ENCODE measurements at places on chromosomes 5 and 9. TPM values are rescaled to one million over a fixed set of nuclear protein-coding genes. Genes with fewer than 3 reads are reported as not detected.

DNAJC21 gene
- total RNA-seq: 17.5 TPM

GRCh38 chr9:33185858-33186257, 18.7 kb upstream of the B4GALT1 start:
- DNase-seq: no peak

TAF11L5 gene
- not detected for total RNA-seq

IFNE gene
- total RNA-seq: not detected

DNA sequence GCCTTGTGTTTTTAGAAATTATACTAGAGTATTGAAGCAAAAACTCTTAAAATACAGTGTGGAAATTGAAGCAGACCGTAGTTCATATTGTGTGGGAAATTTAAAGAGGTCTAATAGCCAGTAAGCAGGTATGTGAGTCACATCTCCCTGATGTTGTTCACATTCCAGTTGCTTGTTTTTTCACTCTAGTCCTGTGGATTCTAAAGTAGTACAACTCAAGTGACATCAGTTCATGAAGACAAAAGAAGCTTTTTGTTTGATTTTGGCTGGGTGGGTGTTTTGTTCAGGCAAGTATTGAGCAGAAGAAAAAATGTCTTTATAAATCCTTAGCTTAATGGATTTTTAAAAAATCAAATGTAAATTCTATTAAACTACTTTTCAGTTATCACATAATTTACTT, 216.2 kb downstream of the MAN2A1 start:
- DNase-seq: no peak

DNA sequence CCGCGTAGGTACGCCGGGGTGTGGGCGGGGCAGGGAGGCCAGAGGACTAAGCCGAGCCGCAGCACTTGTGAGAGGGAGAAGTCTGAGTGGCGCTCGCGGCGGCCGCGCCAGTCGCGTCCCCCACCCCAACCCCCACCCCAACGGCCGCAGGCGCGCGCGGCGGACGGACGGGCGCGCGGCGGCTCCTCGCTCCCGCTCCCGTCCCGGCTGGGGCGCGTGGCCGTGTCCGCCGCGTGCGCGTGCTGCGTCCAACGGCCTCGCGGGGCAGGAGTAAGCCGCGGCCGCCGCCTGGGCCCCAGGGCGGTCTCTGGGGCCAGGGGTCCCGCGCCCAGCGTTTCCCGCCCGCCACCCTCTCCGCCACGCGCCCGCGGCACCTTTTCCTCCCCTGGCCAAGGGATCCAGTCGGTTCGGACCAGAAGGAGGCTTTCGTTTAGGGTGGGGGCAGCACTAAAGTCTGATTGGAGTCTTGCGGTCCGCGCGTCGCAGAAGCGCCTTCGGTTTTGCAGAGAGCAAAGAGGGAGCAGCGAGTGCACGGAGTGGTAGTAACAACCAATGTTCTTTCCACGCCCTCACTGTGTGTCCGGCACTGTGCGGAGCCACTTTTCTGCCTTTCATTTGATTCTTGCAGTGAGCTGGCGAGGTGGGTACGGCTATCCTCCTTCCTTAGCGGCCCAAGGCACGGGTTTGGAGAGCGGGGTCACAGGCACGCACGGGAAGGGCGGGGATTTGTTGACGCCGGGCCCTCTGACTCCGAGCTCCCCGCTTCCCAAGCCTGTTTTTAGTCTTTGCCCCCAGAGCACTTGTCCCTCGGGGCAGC, 483 bp downstream of the G3BP1 start:
- DNase-seq: peak; percentile 16

- DNase-seq: no peak
Observed at GRCh38 chr9:6575324-6576034, 70.0 kb downstream of the GLDC start.

DNA sequence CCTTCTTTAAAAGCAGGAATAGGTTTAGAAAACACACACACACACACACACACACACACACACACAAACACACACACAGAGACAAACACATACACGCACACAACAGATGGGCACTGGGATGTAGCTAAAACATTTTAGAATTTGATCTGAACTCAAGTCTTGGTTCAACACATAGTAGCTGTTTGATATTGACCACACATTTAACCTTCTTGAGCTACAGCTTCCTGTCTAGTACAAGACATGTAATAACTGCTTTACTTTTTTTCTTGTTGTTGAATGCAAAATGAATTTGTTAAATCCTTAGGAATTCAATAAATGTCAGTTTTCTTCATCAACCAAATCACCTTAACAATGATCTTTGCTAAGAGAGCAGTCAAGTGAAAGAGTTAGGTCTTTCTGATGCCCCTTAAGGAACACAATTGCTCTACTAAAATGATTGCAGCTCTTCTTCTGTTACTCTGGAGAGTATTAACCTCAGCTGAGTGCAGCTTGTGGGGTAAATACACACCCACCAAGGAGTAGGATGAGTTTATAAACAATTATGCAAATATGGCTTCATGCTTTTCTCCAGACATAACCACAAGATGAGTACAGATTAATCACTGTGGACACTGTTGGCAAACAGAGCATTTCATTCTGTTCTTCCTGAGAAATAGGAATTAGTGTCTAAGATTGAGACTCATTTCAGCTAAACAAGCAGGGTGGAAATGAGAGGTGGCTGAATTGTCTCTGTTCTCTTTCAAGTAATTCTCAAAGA, 302.9 kb upstream of the PAPPA start:
- no peak for DNase-seq

SLC25A2 gene
- 0.69 TPM for total RNA-seq

- no peak for DNase-seq
Observed at GRCh38 chr5:54785729-54786591, 199.4 kb downstream of the ESM1 start.

- DNase-seq: no peak
Observed at GRCh38 chr5:14488709-14489108, 92.9 kb upstream of the OTULINL start.

ENC1 gene
- 49.3 TPM for total RNA-seq

- peak; percentile 22 for DNase-seq
Observed at GRCh38 chr5:147576646-147577535, 67.0 kb upstream of the DPYSL3 start.

GRCh38 chr9:5767968-5768932, 64.7 kb downstream of the ERMP1 start:
- no peak for DNase-seq

- DNase-seq: no peak
Observed at GRCh38 chr5:139251695-139252288, 41.7 kb upstream of the MATR3 start.

GRCh38 chr9:113807173-113808061, 68.7 kb upstream of the ZNF618 start:
- peak; percentile 37 for DNase-seq

GRCh38 chr9:116451500-116452115, 235.5 kb upstream of the TRIM32 start:
- DNase-seq: no peak

DNA sequence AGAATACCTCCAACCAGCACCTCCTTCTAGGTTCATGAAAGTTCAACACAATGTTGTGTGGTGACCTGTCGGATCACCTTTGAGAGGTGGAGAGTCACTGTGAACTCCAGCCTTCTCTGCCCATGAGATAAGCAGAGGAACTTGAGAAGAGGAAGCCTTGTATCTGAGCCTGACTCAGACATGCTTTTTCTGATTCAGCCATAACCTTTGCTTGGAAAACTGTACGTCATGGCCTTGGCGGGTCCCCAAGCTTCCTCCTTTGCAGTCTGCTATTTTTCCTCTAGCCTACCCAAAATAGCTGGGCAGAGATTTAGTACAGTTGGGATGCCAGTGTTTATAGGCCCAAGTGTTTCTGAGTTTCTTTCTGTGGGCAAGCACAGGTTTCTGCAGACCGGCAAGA, 274.7 kb downstream of the CETN3 start:
- DNase-seq: no peak

PDE4D gene
- 3.1 TPM for total RNA-seq

- no peak for DNase-seq
Observed at GRCh38 chr9:27192291-27192960, 83.4 kb downstream of the TEK start.

FAT2 gene
- 0.06 TPM for total RNA-seq

ENTPD2 gene
- total RNA-seq: 4.5 TPM

GRCh38 chr9:89502038-89502601, 4.2 kb upstream of the SEMA4D start:
- DNase-seq: no peak

DNA sequence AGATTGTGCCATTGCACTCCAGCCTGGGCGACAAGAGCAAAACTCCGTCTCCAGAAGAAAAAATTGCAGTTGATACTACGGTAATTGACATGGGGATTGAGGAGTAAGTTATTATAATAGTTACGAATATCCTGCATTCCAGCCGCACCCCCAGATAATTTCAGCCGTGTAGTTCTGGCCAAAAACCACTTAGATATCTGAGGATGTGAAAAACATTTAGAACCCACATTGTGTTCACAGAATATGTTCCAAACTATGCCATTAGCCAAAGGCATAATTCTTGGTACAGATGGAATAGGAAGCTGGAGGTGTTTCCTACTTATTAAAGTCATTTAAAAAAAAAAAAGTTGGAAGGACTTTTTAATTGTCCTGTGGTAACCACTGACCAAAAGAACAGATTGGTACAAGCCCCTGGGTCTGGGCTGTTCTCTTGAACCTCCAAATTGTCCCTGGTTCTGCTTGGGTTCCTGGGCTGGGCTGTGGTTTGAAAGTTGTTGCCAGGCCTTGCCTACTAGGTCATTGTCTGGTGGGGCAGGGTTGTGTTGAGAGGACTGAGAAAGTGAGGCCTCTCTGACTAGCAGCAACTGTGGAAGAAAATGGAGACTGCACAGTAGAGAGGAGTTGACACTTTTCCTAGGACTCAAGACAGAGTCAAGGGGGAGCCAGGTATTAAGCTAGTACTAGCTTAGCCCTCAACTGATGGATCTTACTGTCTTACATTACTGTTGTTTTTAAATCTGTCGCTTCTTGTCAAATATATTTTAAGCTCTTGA, 198.8 kb downstream of the NR3C1 start:
- no peak for DNase-seq

DNA sequence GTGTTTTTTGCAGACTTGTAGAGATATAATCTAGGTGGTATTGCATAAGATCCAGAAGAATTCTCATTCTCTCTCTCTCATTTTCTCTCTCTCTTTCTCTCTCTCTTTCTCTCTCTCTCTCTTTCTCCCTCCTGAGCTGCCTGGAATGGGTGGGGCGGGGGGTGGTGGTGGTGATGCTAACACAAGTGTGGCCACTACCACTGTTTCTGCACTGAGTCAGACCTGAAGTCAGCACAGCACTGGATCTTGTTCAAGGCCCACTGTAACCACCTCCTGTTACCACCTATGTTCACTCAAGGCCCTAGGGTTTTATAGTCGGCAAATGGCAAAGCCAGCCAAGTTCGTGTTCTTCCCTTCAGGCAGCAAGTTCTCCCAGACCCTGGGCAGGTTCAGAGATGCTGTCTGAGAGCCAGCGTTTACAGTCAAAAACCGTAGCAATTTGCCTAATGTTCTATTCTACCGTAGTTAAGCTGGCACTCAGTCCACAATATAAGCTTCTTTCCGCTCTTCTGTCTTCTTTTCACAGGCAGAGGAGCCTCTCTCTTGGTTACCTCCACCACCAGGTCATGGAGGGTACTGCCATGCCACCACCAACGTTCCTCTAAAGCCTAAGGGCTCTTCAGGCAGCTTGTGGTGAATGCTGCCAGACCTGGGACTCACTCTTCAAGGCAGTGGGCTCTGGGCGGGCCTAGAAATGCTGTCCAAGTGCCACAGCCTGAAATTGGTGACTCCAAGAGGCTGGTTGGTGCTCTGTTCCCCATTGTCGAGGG, 235.7 kb upstream of the PRR16 start:
- DNase-seq: no peak

TDRD7 gene
- total RNA-seq: 9.5 TPM

Measured in pancreas (tissue), 10 donors.